Activated T-helper 1 cell treated with Interleukin-2 at 50 U/mL for 16 hours (primary cell): ENCODE measurements at places on chromosomes 6 and 20.

- no peak for DNase-seq
Observed at GRCh38 chr6:37262446-37263026, 4.6 kb upstream of the TMEM217 start.

DNA sequence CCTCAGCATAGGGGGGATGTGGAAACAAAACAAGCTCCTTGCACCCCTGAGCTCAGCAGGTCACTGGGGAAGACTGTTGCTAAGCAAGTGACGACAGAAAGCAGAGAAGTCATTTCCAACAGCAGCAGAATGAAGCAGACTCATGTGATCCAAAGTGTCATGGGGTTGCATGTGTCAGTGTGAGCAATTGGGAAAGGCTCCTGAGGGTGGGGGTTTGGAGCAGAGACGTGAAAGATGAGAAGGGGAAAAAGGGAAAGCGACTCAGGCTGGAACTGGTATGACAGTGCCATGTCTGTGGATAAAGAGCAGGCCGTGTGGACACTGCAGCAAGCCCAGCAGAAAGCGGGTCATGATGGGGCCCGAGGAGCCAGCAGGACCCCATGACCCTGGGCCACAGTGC lies 363.9 kb downstream of the PREX1 start:
- no peak for DNase-seq

GRCh38 chr6:132316970-132317369 lies 84.3 kb downstream of the MOXD1 start:
- DNase-seq = no peak

GRCh38 chr20:52118016-52118623 lies 73.5 kb downstream of the ZFP64 start:
- DNase-seq = no peak

DNA sequence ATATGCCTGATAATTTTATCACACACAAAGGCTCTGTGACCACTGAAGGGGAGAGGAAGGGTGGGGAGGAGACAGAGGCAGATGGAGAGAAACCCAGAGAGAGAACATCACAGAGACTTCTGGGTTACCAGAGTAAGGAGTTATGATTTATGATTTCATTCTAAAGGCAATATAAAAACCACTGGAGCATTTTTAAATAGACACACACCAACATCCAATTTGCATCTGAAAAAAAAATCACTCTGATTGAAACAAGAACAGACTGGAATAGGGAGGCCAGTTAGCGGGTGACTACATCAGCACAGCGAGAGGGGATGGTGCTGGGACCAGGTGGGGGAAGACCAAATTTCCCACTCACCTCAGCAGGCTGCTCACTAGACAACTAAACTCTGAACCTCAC lies 104.8 kb downstream of the AGPAT4 start:
- no peak for DNase-seq

GRCh38 chr6:150638765-150639164 lies 39.1 kb downstream of the PLEKHG1 start:
- DNase-seq = no peak

GRCh38 chr6:125544819-125545218 lies 204.6 kb upstream of the HEY2 start:
- DNase-seq = no peak

- no peak for DNase-seq
Observed at GRCh38 chr20:63054103-63054474, 47.3 kb upstream of the BHLHE23 start.

GRCh38 chr20:10780901-10781300 lies 107.1 kb upstream of the JAG1 start:
- DNase-seq = no peak

GRCh38 chr6:26432627-26433201 lies 7.6 kb upstream of the BTN3A3 start:
- DNase-seq = no peak

DNA sequence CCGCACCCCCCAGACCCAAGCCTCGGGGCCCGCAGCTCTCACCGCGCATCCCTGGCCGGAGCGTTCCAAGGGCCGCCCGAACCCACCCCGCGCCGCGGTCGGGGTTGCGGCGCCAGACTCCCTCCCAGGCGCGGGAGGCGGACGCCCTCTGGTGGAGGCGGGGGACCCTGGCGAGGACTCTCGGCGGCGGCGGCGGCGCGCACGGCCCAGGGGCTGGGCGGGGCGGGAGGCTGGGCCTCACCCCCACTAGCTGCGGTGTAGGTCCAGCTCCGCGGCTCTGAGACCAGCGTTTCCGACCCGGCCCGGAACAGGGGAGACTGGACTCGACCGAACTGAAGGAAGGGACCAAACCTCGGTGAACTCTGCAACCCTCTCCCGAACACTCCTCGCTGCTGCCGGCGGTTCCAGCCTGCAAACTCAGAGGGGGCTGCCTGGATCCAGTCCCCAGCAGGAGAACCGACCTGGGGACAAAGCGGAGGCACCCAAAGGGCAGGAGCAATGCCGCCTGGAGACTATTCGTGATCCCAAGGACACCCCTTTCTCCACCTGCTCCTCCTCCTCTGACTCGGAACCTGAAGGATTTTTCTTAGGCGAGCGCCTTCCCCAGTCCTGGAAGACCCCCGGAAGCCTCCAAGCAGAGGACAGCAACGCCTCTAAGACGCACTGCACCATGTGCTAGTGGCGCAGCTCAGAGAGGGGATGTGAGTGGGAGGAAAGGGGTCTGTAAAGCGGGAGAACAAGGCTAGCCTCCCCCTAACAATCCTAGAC lies 859 bp upstream of the TOMM6 start:
- DNase-seq = peak; percentile 84

DNA sequence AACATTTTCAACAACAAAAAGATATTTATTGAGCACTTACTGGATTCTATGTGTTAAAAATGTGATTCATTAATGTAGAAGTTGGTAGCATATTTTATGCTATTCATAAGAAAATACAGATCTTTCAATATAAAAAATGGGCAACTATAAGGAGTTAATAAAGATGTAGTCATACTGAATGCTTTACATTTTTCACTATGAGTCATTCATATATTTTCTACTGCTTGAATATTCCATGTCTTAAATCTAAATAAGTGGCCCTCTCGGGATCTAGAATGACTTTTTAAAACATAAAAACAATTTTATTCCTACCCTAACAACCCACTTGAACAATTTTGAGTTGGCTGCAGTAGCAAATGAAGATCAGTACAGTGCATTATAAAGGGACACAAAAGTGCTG lies 362.1 kb downstream of the PHF3 start:
- no peak for DNase-seq

GRCh38 chr6:37784585-37784967 lies 35.0 kb upstream of the ZFAND3 start:
- no peak for DNase-seq

GRCh38 chr6:35096129-35096862 lies 44.8 kb downstream of the TCP11 start:
- DNase-seq = no peak

DNA sequence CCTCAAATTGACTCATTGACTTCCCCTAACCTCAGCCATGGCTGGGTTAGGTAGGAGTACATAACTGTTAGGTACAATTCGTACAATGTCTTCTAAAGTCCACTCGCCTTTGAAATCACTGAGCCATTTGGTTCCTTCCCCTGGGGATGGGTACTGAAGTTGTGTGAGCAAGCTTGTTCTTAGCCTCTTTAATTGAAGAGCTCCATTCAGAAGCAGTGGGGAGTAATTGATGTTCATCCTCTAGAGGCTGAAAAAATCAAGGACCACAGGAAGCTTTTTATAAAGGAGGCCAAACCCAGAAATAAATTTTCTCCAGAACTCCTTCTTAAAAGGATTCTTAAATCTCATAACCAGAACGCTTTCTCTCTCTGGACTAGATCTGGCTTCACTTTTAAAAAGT lies 60.6 kb downstream of the ANKS1A start:
- no peak for DNase-seq
